ENCODE measurements at places on chromosomes 2 and 18.

DNA sequence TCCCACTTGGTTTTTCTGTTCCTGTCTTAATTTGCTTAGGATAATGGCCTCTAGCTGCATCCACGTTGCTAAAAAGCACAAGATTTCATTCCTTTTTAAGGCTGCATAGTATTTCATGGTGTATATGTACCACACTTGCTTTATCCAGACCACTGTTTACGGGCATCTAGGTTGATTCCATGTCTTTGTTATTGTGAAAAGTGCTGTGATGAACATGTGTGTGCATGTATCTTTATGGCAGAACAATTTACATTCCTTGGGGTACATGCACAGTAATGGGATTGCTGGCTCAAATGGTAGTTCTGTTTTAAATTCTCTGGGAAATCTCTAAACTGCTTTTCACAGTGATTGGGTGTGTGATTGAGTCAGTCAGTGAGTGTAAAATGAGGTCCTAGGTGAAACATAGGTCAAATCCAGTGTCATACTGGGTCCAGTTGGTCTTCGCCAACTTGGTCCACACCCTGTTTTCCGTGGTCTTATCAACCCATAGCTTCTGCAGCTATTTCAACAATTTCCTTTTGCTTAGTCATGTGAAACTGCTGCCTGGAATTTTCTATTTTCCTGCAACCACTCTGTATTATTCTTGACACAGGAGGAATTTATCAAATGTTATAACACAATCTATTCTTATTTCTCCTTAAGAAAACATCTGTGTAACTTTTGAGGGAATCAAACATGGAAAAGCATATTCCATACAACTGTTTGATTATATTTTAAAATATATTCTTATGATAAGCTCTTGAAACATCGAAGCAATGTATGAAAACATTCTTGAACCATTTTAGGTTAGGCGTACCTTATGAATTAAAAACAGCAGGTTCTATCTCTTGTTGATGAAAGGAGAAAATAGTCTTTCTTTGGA lies 82.9 kb downstream of the ADCYAP1 start:
- no peak for DNase-seq

GRCh38 chr2:202780514-202781021 lies 91.0 kb downstream of the ICA1L start:
- DNase-seq = no peak

GRCh38 chr18:41545091-41545888 lies 409.7 kb upstream of the PIK3C3 start:
- no peak for DNase-seq

GRCh38 chr2:46062637-46063412 lies 234.4 kb upstream of the EPAS1 start:
- DNase-seq = peak; percentile 46

GRCh38 chr2:41602341-41602740 lies 445.5 kb upstream of the PKDCC start:
- no peak for DNase-seq

DNA sequence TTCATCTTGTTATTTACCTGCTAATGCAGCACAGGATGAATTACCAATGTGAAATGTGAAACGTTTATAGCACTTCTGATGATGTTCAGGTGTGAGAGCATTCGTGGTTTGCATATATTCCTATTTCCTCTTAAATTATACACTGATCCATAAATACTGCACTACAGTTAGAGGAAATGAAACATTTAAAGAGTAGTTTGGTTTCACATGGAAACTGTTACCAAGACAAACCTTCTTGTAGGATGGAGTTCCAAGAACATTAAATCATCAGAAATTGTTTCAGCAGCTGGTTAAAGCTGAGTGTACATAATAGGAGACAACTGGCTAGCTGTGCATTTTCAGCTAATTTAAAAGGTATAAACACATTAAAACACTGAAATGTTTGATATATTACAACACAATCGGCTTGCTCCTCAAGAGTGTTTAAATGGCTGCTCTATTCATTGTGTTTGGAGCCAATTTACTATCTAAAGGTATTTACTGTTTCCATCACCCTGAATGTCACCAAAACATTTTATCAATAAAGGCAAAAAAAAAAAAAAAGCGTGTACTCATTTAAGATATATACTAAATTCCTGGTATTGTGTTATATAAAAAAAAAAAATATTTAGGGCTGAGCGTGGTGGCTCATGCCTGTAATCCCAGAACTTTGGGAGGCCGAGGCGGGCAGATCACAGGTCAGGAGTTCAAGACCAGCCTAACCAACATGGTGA lies 100.6 kb downstream of the DYM start:
- no peak for DNase-seq

- no peak for DNase-seq
These were observed 154.8 kb upstream of the APCDD1 start for GRCh38 chr18:10299643-10300042.

DNA sequence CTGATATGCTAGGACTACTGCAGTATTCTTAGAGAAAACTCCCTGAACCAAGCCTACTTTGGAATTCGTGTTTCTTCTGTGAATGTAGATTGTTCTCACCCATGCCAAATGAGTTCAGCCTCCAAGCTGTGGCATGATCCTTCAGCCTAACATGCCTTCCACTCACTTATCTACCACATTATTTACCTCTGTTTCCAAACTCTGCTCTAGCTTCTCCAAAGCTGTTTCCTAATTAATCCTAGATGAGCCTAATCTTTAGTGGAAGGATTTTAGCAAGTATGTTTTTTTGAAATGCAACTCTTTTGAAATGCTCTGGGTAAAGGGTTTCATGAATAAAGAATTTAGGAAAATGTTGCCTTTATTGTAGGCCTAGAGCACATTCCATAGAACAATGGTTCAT lies 152.9 kb upstream of the MMADHC start:
- no peak for DNase-seq
